Stimulated activated CD8-positive, alpha-beta memory T cell treated with anti-CD3 and anti-CD28 coated beads, Interleukin-4, amount 100 ng/mL, for 4 hours (primary cell): ENCODE measurements at places on chromosomes 7 and 10.

DNA sequence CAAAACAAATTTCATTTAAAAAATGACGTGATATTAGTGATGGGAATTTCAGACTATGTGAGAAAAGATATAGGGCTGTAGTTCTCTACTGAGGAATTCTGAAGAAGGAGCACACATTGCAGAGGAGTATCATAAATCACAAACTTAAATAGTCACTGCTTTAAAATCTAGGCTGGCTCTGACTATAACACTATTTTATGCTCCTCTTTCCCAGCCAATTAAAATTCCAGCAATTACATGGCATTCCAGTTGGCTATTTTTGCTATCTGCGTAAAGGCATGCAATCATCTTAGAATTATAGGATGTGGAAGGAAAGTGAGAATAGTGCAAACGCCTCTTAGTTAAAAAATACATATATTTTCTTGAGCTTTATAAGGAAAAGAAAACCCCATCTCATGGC is 123.1 kb downstream of the GNAI1 start:
- DNase-seq, result no peak

GRCh38 chr10:125060826-125061556 is 99.4 kb downstream of the CTBP2 start:
- no peak for DNase-seq

GRCh38 chr10:125448596-125448995 is 234.4 kb downstream of the TEX36 start:
- no peak for DNase-seq

DNA sequence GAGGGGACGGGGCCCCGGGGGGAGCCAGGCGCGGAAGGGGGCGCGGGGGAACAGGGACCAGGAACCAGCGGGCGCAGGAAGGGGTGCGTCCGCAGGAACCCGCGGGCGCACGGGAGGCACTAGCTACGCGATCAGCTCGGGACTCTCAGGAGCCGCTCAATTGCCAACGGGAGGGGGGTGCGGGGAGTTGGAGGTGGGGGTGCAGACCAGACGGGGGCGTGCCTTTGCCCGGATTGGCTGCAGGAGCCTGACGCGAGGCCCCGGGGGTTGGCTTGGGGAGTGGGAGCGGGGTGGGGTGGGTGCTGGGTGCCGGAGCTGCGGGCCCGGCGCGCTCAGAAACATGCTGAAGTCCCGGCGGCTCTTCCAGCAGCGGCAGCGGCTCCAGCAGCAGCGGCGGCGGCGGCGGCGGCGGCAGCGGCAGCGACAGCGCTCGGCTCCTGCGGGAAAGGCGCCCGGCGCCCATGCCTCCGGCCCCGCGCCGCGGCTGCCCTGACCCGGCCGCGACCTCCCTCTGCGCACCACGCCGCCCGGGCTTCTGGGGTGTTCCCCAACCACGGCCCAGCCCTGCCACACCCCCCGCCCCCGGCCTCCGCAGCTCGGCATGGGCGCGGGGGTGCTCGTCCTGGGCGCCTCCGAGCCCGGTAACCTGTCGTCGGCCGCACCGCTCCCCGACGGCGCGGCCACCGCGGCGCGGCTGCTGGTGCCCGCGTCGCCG is at the start of gene ADRB1:
TSS of gene ADRB1 (plus strand) at position 335 of the 715 bp plus-strand sequence. CDS start at position 602, 267 bp downstream.
- DNase-seq, result no peak

- no peak for DNase-seq
Measured at GRCh38 chr7:114426824-114427223, 12.2 kb downstream of the FOXP2 start.

DNA sequence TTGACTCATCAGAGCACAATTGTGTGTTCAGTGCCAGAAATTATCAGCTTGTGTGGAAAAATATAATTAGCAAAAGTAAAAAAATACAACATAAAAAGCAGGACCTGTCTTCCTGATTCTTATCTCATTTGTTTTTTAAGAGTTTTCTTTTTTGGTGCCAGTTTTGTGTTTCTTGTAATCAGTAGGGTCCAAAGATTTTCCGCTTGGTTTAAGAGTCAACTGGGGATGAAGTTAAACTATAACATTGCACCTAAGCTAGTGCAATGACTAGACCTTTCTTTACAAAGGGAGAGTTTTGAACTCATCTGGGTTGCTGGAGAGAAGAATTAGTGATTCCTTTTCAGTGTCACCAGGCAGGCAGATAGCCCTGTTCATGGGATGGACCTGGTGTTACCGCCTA is 113.4 kb downstream of the PLPP4 start:
- no peak for DNase-seq

DNA sequence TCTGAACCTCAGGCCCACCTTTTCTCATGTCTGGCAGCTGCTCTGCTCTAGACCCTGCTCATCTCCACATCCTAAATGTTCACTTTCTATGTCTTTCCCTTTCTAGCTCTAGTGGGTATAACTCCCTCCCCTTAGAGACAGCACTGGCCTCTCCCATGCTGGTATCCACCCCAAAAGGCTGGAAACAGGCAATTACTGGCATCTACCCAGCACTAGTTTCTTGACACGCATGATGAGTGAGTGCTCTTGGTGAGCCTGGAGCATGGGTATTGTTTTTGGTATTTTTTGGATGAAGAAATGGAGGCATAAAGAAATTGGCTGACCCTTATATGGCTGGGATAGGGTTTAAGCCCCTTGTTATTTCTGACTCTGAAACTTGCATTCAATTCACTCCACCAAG is 156.0 kb downstream of the EGFR start:
- no peak for DNase-seq

DNA sequence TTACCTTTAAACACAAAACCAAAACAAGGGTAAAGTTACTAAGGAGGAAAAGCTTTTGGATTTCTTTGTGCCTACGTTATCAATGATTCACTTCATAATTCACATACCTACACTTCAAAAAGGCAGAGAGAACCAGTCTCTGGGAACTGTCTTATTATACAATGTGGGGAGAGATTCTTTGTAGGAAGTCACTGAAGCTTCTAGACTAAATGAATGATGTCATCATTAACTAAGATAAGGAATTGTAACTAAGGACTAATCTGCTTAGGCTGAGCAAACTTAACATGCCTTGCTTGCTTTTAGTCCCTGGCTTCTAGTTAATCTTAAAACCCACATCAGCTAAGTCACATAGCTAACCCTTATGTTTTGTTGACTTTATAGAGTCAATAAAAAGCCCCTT is 771.2 kb downstream of the NXPH1 start:
- no peak for DNase-seq

GRCh38 chr7:54839575-54840213 is 80.7 kb upstream of the SEC61G start:
- no peak for DNase-seq

DNA sequence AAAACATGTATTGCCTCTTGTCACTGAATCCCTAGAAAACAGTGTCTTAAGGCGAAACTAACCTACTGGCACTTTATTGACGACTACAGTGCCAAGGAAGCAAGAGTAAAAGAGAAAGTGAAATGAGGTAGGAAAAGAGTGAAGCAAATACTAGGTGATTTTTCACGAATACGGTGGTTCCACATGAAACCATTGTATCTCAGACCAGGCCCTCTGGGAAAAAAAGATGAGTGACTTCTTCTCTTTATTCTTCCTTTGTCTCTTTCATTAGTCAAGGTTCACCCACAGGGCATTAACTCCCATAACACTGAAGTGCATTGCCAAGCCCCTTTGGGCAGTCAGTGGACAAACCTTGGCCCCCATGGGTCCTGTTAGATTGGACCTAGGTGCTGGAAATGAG is 16.2 kb upstream of the MACC1 start:
- no peak for DNase-seq

GRCh38 chr10:31134311-31134952 is 102.8 kb upstream of the ZNF438 start:
- DNase-seq, result no peak

- no peak for DNase-seq
Measured at GRCh38 chr10:61887772-61888171, 13.7 kb upstream of the ARID5B start.

- DNase-seq, result no peak
Measured at GRCh38 chr7:132090444-132090843, 485.8 kb downstream of the PLXNA4 start.

GRCh38 chr7:29622335-29623265 is 59.0 kb downstream of the PRR15 start:
- no peak for DNase-seq

- no peak for DNase-seq
Measured at GRCh38 chr7:1943326-1943725, 273.2 kb downstream of the ELFN1 start.

DNA sequence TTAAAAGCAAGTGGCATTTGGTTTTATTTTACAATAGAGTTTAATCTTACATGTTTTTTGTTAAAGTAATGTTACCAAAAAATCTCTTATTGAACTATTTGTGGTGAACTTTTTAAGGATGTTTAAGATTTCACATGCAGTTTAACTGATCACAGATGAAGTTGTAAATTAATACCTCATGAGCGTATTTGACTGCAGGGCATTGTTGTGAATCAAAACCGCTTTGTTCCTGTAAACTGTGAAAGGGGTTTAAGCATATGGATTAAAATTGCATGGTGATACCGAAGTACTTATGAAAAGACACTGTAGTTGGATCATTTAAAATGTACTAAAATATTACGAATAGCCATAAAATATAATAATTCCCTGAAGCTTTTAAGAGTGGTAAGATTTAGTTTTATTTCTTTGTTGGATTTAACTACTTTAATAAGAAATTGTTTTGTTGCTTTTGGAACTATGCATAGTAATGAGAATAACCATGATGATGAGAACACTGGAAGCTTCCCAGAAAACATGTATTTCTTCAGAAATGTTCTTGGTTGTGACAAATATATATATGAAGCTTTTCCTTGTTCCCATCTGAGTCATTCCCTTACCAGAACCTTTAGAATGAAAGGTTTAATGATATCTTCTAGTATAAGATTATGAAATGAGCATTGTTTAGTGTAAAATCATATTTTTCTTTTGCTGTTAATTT is 131.3 kb downstream of the ADK start:
- no peak for DNase-seq

DNA sequence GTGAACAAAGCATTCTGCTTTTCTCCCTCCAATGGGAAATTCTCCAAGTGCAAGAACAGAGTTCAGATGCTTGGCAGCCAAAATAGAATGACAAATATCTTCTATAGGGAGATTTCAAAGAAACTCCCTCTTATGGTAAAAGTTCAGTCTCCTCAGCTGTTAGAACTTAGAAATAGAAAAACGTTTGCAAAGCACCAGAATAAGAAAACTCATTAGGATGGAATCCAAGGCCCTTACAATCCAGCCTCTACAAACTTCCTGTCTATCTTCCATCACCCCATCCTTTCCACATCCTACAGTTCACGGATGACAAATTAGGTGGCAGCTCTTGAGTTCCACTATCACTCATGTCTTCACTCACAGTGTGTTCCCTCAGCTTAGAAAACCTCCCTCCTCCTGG is 25.7 kb downstream of the FAM13C start:
- no peak for DNase-seq

DNA sequence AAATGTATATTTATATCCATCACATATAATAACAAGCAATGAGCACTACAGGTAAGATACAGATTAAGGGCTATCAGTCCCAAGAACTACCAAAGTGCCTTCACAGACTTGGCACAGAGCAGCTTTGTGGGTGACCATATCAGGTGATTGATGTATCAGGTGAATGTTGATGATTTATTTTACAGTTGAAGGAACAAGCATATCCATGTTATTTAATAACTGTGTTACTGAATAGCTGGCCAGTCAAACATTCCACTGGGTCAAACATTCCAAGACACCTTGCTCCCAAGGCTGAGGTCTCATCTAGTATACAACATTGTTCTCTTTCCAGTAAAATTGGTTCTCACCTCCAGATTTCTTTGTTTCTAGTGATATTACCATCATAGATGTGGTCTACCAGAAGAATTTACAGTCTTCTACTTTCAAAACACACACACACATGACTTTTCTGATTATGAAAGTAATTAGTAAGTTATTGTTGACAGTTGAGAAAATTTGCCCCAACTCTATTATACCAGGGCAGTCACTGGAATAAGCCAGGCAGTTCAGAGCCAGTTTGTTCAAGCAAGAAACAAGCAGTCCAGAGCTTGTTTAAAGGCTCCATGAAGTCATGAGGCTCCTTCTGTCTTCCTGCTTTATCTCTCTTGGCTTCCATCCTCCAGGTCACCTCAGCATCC is 68.2 kb downstream of the ELAPOR2 start:
- DNase-seq, result no peak

DNA sequence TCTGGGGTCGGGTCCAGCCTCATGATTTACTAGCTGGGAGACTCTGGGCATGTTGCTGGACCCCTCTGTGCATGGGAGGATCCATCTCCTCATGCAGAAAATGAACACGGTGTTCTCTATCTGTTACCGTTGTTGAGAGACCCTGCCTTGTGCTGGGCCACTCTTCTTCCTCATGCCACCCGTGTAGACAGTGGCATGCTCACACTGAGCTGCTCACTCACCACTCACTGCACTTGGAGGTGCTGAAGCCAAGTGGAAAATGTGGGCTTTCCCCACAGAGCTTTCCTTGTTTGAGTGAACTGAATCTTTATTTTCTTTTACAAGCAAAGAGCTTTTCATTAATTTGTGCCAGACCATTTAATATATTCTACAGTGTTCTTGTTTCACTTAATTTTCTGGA is 77.5 kb upstream of the GDF10 start:
- DNase-seq, result no peak

- no peak for DNase-seq
Measured at GRCh38 chr7:150446288-150446938, 4.0 kb upstream of the GIMAP8 start.

GRCh38 chr10:132652936-132653590 is 115.5 kb downstream of the INPP5A start:
- DNase-seq, result no peak

GRCh38 chr10:88931548-88931947 is 21.0 kb downstream of the ACTA2 start:
- no peak for DNase-seq

- no peak for DNase-seq
Measured at GRCh38 chr7:127153315-127153714, 99.4 kb downstream of the GRM8 start.

DNA sequence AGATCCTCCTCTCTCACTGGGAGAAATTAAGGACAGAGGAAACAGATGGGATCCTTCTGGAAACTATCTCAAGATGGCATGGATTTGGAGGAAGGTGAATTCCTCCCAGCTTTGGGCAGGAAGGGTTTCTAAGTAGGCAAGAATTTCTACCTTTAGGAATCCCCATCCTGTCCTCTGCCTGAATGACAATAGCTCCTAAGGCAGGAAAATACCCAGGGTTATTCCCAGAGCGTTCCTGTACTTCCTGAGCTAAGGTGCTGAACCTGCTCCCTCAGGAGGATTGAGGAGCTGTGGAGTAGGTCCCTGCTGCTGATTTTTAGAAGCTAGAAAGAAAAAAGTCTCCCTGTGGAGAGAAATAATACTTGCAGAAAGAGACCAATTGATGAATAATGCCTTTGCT is 568 bp downstream of the MGAM2 start:
- DNase-seq, result no peak

GRCh38 chr7:122974229-122974628 is 21.3 kb downstream of the TAS2R16 start:
- DNase-seq, result no peak
